ENCODE measurements at places on chromosomes 1 and 21.

DNA sequence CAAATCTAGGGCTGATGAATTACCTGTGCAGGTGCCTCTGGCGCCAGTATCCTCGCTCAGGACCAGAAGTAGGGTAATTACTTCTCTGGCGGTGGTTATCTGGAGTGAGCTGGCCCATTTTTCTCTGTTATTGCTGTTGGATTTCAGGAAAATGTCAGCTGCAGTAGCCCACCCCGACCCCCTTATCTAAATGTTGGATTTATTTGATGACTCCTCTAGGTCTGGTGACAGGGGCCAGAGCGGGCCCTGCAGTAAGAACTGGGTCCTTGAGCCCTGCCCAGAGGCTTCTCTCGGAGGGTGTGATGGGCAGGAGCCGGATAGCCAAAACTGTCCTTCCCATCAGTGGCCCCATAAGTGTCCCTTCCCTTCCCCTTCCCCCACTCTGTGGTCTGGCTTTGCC lies 384.3 kb downstream of the PTPRU start:
- no peak for DNase-seq

GRCh38 chr1:176542352-176542751 lies 79.4 kb downstream of the PAPPA2 start:
- no peak for DNase-seq

- no peak for DNase-seq
Measured at GRCh38 chr1:27192039-27192529, 37.2 kb upstream of the SLC9A1 start.

GRCh38 chr21:40002978-40003377 lies 135.7 kb downstream of the PCP4 start:
- no peak for DNase-seq

GRCh38 chr1:115136706-115137105 lies 47.4 kb upstream of the TSPAN2 start:
- DNase-seq, result no peak

- DNase-seq, result peak; percentile 30
Measured at GRCh38 chr1:113905435-113905861, 322 bp downstream of the DCLRE1B start.

- DNase-seq, result no peak
Measured at GRCh38 chr1:107777664-107778047, 187.3 kb downstream of the VAV3 start.

- no peak for DNase-seq
Measured at GRCh38 chr1:174040387-174040786, 18.2 kb upstream of the RC3H1 start.

DNA sequence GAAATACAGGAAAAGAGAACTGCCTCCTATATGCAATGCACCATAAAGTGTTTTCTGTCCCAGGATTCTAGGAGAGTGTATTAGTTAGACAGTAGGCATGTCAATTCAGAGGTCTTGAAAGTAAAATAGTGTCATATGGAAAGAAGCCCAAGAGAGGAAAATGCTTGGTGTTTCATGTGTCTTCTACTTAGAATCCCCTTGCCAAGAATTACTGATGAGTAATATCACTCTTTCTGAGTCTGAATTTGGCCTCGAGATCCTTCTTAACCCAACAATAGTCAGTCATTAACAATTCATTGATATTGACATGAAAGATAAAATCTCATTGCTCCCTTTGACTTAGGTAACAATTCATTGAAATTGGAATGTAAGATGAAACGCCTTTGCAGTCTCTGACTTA lies 972.2 kb downstream of the TTLL7 start:
- DNase-seq, result no peak

DNA sequence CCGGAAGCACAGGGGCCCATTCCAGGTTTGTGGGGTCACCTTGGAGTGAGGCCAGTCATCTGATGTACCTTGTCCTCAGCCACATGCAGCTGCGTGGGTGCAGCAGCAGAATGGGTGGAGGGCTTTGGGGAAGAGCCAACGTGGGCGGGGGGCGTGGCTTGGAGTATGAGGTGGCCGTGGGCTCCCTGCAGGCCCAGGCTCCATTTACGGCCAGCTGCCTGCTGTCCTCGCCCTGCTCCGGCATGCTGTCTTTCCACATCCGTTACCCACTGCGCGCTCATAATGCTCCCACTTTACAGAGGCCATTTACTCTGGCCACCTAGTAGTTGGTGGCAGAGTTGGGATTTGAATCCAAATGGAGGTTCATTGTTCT lies 27.8 kb upstream of the TINAGL1 start:
- no peak for DNase-seq

DNA sequence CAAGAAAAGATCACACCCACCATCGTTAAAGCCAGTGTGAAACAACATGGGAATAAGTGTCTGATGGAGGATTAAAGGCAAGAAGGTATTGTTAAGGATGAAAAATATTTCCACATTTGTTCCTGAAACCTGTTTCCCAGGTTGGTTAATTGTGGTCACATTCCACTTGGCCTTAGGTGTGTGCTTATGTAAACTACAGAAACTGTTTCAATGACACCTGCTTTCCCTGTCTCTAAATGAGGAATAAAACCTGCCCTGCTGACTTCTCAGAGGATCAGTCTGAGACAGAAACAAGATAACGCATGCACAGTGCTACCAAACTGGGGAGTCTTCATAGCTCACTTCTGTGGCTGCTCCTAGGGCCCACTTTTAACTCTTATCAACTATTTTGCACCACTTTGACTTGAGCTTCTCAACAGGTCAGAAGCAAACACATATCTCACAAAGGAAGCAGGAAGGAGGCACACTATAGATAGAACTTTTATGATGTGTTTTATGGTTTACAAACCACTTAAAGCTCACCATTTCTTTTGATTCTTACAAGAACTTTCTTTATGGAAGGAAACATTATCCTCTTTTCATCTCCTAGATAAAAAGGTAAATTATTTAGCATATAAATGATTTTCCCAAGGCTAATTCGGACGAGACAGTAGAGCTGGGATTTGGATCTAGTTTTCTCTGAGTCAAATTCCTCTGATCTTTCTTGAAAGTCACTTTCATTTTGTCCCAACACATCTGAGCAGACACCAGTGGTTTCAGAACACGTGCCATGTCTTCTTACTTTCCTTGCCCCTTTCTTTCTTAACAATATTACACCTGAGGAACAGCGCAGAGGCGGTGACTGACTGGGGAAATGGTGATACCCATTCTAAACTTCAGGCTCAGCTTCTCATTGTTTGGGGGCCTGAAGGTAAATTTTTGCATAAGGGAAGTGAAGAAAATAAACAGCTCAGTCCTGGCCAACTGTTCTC lies 33.4 kb downstream of the CYP2J2 start:
- no peak for DNase-seq

DNA sequence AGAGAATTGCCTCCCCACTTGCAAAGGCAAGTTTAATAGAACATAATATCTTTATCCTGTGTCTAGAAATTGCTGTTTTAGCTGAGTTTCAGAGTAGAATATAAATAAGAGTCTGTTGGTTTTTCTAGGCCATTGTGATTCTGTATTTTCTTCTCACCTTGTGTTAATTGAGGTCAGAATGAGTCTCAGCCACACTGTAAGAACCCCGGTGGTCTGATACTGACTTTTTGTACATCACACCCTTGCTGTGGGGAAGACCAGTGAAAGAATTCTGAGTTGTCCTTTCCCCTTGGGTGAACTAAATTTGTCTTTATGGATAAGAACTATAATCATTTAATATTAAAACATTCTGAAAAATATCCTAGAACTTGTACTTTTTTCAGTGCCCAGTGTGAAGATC lies 6.8 kb downstream of the HIPK1 start:
- DNase-seq, result no peak

DNA sequence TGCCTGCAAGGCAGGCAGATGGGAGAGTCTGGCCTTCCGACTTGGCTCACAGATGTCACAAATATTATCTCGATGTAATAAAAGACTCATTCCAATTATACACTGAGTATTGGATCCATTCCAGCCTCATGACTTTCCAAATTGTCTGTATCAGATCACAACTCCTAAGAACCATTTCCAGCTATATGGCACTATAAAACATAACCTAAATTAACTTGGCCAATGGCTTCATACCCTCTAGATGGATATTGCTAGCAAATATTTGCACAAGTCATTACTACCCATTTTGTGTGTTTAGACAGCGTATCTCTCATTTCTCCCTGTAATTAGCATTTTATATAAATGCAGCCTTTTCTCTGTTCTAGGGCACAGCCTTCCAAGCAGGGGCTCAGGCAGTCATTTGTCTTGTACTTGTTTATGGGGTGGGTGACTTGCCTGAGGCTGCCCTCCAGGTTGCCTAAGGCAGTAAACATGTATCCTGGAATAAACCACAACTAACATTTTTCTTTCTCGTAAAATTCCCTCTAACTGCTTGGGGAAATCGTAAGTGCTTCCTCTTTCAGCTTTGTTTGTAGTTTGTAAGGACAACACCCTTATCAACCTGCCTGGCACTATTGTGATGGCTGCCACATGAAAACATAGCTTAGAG lies 70.6 kb upstream of the KCNJ6 start:
- DNase-seq, result no peak

DNA sequence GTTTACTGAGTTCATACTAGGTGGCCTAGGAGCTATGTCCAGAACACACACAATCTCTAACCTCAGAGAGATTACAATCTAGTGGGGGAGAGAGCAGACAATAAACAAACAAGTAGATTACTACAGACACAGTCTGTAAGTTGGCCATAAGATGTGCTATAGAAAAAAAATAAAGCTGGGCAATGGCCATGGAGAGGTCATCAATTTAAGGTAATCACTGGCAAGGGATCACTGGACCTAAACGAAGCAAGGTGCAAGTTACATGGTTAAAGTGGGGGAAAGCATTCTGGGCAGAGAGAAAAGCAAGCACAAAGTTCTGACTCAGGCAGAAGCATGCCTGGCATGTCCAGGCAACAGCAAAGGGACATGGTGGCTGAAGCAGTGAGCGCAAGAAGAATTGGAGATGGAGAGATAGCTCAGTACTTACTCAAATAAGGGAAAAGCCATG lies 147.0 kb downstream of the RERE start:
- no peak for DNase-seq

GRCh38 chr1:151058692-151059091 lies 730 bp downstream of the CDC42SE1 start:
- DNase-seq, result peak; percentile 33

GRCh38 chr1:168443899-168444298 lies 99.9 kb downstream of the XCL2 start:
- DNase-seq, result no peak

- DNase-seq, result no peak
Measured at GRCh38 chr1:236806634-236807033, 11.5 kb downstream of the MTR start.

DNA sequence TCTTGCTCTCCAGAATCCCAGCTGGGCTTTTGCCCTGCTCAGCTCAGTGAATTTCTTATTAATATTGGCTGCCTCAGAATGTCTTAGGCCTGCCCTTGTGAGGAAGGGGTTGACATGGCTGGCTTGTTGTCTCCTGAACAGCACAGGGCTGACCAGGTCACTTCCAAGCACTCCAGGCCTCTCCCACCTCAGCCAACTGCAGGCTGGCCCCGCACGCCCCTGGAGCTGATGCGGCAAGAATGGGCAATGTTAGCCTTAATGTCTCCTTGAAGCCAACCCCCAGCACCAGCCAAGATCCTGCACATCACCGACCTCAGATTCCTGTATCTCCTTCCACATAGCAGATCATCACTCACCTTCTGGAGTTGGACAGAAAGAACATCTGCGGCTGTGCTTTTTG lies 598.6 kb downstream of the AJAP1 start:
- no peak for DNase-seq

DNA sequence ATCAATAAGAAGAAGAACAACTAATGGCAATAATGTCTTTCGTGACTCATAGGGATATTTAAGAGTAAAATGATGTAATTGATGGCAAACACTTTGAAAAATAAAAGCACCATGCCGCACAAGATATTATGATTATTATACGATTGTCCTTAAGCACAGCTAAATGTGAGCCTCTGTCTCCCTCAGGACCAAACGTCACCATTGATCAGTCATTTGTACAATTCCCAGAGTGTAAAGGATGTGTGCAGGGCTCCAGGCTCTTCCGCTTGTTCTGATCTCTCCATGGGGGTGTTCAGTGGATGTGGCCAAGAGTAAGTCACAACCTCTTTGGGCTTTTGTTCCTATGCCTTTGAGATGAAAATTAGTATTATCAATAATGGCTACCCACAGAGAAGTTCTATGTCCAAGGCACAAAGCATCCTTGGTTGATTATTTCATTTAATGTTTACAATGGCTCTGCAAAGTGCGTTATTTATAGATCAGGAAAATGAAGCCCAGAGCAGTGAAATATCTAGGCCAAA lies 17.7 kb upstream of the C1orf87 start:
- no peak for DNase-seq

GRCh38 chr21:14877581-14878228 lies 187.1 kb downstream of the NRIP1 start:
- no peak for DNase-seq

GRCh38 chr1:51189421-51190073 lies 46.5 kb upstream of the RNF11 start:
- peak; percentile 48 for DNase-seq

- DNase-seq, result no peak
Measured at GRCh38 chr1:213326281-213327016, 275.4 kb downstream of the RPS6KC1 start.

GRCh38 chr1:246067432-246068216 lies 439.5 kb downstream of the SMYD3 start:
- no peak for DNase-seq

GRCh38 chr1:185049670-185050069 lies 4.3 kb downstream of the RNF2 start:
- DNase-seq, result no peak

DNA sequence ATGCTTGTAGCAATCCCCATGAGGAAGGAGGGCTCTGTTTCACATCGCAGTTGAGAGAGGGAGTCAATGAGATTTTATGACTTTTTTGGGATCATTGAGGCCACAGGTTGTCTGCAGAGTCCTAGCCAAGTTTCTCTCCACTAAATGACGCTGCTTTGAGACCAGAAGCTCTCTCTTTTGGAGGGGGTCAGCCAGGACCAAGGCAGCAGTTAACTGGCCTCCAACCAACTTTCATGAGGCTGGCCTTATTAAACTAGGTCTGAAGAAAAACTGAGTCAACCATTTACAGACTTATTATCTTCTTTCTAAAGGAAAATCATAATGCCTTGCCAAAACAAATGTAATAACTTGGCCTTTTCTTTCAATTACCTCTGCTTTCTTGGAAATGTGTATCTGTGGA lies 8.6 kb downstream of the WLS start:
- no peak for DNase-seq

DNA sequence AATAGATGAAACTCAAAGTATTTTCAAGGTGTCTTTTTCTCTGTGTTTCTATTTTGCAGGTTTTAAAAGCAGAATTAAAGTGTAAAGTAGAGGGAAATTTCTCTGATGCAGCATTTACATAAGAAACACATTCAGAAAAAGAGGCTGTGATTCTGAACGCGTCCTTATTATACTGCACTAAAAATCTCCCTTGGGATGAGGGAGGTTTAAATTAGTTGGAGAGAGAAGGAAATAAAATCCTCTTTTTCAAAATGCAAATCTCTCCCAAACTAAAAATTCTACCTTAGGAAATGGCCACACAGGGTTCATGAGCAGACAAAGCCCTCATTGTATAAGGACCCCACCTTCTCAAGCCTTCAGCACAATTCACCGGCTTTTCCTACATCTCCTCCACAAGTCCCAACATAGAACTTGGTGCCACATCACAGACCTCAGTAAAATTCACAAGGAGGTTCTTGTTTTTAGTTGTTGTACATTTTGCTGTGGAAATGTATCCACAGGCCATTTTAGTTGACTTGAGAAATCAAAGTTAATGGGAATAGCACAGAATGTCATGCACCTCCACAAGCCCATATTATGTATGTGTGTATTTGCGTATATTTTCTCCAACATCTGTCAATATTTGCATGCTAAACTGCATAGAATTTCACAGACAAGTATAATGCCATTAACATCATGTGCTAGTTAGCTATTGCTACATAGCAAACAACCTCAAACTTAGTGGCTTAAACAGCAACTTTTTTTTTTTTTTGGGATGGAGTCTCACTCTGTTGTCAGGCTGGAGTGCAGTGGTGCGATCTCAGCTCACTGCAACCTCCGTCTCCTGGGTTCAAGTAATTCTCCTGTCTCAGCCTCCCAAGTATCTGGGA lies 59.8 kb downstream of the MAB21L3 start:
- DNase-seq, result no peak

Measured in activated naive CD4-positive, alpha-beta T cell treated with anti-CD3 and anti-CD28 coated beads, Interleukin-2, amount 50 U/mL, for 72 hours (primary cell).